ENCODE measurements at places on chromosomes 6 and 20.
A peak's percentile ranks its signal among the peaks of the same experiment; 100 is the strongest.

GRCh38 chr6:44002593-44003344 is 124.5 kb downstream of the MRPL14 start:
- peak; percentile 87 for DNase-seq

DNA sequence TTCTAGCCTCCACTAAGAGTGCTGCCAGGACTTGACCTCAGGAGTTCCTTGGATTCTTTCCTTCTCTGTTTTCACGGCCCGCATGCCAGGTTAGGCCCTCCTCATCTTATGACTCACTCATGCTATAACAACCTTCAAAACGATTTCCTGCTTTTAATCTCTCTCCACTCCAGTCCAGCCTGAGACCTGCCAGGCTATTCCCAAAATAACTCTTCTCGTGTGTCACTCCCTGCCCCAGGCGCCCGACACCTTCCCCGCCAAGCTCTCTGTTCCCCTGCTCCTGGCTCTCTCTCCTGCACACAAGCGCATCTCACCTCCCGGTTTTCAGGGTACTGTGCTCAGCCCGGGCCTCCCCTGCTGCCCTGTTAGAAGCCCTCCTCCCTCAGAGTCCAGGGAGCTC is 64.1 kb upstream of the RPS6KA2 start:
- peak; percentile 65 for DNase-seq

- peak; percentile 61 for DNase-seq
These were observed 30.6 kb downstream of the MRPL14 start for GRCh38 chr6:44096612-44097011.

DNA sequence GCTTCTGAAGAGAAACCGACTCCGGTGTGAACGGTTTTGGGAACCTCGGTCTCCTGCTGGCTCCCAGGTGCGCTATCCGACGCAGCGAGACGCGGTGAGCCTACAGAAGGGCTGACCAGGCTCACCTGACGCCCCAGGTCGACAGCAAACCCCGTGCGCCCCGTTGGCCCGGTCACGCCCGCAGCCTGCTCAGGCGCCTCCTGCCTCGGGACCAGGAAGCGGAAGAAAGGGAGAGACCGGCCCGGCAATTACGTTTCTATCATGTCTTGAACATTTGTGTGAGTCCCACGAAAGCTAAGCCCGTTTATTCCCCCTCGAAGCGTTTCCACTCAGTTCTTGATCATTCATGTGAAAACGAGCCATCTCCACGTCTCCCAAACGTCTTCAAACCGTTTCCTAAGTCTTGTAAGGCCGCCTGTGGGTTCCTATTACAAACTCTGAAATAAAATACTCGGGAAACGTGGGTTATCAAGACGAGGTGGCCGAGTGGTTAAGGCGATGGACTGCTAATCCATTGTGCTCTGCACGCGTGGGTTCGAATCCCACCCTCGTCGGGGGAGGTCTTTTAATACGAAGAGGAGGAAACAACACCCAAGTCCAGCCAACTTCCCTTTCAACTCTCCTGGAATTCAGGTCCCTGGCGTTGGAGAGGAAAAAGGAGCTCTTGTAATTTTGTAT is 150.5 kb upstream of the PRSS16 start:
- DNase-seq = peak; percentile 82

DNA sequence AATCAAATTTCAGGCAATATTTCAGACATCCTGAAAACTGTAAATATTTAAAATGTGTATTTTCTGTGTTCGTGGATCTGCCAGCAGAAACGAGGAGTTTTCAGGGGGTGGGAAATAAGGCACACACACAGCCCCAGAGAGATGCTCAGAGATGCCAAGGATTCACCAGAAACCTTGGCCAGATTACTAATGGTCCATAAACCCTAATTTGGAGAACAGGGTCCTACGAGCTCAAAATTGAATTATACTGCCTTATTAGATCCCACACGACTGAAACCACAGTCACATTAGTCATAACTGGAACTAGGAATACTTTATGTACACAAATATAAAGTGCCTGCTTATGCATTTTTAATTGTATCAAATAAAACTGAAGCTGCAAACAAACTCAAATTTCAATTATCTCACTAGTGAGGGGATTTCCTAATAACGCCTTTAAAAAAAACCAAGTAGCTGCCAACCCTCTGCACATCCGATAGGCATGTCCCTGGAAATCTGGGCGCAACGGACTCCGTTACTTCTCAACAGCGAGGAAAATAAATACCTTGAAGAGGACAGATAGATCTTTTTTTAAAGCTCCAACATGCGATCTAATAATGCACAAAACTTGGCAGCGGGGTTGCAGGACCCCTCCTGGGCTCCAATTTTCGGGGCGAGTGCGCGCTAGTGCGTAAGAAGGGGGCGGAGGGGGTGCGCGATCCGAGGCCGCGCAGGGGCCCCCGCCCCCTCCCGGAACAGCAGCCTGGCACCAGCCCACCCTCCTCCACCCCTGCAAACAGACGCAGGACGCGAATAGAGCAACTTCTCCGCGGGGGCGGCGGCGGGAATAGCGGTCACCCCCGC is 897 bp downstream of the CHD6 start:
- peak; percentile 33 for DNase-seq

GRCh38 chr6:162068340-162068739 is 659.2 kb downstream of the PRKN start:
- no peak for DNase-seq

DNA sequence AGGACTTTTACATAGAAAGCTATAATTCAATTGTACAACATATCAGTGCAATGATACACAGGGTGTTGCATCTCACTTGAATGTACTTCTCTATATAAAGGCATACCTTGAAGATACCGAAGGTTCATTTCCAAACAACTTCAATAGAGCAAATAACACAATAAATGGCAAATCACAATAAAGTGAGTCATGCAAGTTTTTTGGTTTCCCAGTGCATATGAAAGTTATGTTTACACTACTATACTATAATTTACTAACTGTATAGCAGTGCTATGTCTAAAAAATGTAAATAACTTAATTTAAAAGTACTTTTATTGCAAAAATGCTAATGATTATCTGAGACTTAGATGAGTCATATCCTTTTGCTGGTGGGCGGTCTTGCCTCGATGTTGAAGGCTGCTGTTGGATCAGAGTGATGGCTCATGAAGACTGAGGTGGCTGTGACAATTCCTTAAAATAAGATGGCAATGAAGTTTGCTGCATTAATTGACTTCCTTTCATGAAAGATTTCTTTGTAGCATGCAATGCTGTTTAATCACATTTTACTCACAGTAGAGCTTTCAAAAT is 188.8 kb downstream of the TASP1 start:
- peak; percentile 40 for DNase-seq

GRCh38 chr6:15761045-15761502 is 98.2 kb upstream of the DTNBP1 start:
- no peak for DNase-seq

DNA sequence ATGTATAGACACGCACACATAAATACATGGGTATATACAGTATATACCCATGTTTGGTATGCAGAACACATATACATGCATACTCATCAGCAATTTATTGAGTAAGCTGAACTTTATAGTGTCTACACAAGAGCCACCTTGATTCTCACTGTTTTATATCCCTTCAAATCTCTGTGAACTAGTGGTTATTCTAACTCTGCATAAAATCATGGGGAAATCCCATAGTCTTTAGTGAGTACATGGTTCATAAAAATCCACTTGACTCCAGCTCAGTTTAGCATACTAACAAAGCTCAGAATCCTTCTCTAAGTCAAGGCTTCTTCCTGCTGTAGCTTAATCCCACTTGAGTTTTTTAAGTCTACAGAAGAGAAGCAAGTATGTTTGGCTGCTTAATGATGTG is 104.1 kb downstream of the THEMIS start:
- no peak for DNase-seq

DNA sequence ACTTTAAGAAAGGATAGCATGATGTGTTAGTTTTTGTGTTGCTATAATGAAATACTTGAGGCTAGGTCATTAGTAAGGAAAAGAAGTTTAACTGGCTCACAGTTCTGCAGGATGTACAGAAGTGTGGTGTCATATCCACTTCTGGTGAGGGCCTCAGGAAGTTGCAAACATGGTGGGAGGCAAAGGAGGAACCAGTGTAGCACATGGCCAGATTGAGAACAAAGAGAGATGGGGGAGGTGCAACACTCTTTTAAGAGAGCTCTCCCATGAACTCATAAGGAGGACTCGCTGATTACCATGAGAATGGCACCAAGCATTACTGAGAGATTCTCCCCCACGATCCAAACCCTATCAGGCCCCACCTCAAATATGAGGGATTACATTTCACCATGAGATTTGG is 265.4 kb downstream of the RIMS1 start:
- DNase-seq = no peak

- peak; percentile 89 for DNase-seq
These were observed 9.6 kb upstream of the APCDD1L start for GRCh38 chr20:58524814-58525213.

DNA sequence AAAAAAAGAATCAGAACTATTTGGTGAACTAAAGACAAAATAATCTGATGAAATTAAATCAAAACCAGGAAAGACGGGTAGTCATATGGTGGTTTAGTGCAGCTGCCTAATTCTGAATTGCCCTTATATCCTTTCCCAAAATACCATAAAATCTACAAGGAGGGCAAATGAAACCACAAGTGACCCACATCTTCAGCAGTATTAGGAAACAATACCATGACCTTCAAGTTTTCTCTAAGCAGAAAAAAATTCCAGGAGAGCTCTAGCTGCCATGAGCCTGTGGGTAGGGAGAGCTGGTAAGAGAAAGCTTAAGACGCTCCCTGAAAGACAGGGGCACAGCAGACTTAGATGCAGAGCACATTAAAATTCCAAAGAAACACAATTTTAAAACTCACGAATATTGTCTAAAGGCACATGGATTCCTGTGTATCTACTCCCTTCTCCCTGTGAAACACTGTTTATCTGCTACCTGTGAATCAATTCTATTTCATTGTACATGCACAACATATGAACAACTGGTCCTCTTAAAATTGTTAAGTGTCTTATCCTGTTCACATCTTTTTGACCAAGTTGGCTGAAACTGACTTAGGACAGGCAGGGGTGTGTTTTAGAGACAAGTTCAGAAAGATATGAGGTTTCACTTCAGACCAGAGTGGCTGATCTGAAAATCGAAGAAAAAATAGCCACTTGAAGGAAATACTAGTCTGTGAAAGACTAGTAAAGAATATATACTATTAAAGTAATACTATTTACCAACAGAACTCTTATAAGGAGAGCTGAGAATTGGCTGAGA is 153.6 kb upstream of the SHLD1 start:
- no peak for DNase-seq

DNA sequence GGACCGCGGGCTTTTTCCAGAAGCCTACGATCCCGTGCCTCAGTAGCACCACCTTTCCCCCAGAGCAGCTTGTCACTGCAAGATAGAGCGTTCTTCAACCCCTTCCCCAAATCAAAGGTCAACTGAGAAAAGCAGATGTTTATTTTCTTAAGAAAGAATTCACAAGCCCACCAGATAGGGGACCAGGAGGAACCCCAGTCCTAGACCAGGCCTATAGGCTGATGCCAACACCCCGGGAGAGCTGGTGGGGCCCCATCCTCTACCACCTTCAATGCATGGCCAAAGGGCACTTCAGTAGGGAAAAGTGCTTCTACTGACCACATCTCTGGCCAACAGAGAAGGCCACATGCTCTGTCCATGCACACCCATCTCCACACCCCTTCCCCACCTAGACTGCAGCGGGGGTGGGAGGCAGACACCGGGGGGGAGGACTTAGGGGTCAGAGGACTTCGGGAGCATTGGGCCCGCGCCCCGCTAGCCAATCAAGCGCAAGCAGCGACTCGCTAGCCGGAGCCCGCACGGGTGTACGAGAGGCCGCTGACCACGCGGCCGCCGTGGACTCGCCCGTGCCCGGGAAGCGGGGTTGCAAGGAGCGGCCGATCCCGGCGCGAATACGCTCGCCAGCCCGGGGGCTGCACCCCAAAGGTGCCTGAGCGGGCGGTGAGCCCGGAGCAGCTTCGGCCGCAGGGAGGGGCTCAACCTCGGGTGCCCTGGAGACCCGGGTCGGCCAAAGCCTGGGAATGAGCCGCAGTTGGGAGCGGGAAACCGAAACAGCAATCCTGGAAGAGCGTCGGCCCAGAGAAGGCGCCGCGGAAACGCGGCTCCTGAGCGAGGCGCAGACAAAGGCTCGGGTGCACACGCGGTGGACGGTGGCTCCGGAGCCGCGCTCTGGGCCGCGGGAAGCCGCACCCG is 2.8 kb downstream of the PDE10A start:
- DNase-seq = no peak

DNA sequence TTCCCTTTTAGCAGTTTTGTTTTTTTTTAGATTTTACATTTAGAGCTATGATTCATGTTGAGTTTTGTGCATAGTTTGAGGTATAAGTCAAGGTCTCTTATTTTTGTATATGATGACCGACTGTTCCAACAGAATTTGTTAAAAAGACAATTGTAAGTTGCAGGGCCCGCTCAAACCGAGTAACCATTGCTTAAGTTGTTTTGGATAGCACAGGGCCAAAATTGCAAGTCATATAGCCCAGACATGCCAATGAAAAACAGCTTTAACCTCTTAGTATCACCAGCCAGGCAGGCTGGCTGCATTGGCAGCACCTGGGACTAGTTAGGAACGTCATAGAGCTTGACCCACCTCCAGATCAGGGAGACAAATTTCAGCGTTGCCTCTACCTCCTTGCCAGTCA is 47.3 kb downstream of the PFDN4 start:
- peak; percentile 83 for DNase-seq

DNA sequence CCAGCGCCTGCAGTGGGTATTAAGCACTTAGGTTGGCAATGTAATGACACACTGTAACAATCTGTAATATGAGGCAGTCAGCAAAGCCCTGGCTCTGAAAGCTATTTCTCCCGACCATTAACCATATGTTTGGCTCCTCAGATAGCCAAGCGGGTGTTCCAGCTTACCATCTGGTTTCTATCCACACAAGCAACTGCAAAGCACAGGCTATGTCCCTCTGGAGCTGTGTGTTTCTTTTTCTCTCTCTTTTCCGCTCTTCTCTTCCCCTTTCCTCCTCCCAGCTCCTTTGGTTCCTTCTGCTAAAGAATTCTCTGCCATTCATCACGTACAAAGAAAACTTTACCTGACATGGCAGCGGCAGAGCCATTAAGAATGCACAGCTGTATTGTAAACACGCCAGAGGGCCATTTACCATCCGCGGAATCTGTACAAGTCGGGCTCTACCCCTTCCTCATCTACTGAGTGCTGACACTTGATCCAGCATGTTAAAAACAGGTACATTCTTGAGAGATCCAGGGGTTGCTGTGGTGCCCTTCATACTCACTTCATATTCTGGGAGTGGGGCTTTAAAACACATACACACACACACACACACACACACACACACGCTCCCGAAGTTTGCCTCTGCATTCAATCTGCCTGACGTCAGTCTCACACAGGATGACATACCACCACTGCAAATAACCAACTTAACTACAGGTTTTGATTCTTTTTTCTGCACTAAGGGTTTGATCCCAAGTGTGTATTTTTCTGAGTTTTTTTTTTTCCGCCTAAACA is 77.2 kb downstream of the BACH2 start:
- DNase-seq = peak; percentile 87

- DNase-seq = no peak
These were observed 109.0 kb downstream of the BANF2 start for GRCh38 chr20:17808782-17809181.

All from fibroblast of skin of right biceps (primary cell).